Spleen (tissue), 13 donors: ENCODE measurements at places on chromosomes 7 and 10. TPM values are rescaled to one million over a fixed set of nuclear protein-coding genes. Genes with fewer than 3 reads are reported as not detected.

GPR158 gene
- total RNA-seq: 0.39 TPM

IDI2 gene
- not detected for total RNA-seq

PRTFDC1 gene
- total RNA-seq: 2.9 TPM

MET gene
- 28.8 TPM for total RNA-seq

PCDH15 gene
- 1.9 TPM for total RNA-seq
